ENCODE measurements at places on chromosomes 11 and 22.

- peak; percentile 44 for DNase-seq
Measured at GRCh38 chr11:106091480-106092123, 14.1 kb downstream of the AASDHPPT start.

GRCh38 chr11:8016440-8016839 is 29.3 kb downstream of the EIF3F start:
- DNase-seq: no peak

DNA sequence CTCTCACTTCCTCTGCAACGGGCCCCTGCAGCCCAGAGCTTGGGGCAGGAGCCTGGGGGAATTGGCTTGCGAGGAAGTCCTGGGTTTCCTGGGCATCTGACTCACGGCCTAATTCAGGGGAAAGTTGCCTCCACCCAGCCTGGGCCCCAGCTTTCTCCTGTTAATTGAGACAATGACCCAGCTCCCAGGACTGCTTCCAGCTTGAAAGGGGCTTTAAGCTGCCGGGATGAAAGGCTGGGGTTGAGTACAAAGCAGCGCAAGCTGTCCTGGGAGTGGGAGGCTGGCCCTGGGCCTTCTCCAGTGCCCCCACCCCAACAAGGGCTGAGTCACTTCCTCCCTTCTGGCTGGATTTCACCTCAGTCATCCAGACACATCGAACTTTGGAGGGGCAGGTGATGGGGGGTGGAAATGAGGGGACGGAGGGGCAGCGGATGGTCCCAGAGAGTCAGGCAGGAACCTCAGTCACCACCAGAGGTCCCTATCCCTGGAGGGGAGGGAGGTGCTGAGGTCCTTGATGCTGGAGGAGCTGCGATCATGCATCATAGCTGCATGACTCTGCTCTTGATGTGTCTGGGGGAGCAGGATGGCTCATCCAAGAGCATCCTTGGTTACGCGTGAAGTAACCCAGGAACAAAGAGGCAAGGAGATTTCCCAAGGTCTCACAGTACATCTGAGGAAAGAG is 30.1 kb upstream of the OAF start:
- no peak for DNase-seq

GRCh38 chr11:13008625-13009475 is at the start of gene RASSF10:
Gene RASSF10 (plus strand): TSS chr11:13009316. CDS start chr11:13009577, 261 bp downstream.
- no peak for DNase-seq

DNA sequence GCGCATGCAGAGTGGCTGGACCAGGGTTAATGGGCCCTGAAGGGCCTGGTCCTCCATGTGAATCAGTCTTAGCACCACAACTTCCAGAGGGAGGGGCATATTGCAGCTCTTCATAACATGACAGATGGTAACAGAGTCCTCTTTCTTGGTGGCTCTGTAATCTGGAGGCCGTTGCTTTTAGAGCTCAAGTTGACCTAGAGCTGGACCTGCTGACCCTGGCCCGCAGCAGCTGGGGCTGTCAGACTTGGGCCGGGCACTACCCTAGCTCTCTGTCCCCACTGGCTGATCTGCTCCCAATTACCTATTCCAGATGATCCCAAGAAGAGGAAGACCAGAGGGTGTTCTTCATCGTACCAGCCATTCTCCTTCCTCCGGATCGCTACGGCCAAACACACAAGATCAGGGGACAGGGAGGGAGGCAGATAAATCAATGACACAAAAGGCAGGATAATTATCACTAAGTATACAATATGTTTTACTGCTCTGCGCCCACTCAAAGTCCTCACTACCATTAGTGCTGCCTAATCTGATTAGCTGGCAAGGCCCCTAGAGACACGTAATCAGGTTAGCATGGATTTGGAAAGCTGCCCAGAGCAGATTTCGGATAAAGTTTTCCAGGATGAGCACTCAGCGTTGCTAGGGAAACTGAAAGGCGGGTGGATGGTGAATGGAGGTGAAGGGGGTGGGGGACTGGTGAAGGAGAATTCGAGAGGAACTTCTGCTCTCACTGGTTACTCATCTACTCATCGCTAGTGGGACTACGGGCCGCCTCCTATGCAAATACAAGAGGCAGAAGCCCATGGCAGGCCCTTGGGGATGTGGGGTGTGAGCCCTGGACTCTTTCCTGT is 64.5 kb upstream of the PHOX2A start:
- peak; percentile 24 for DNase-seq

DNA sequence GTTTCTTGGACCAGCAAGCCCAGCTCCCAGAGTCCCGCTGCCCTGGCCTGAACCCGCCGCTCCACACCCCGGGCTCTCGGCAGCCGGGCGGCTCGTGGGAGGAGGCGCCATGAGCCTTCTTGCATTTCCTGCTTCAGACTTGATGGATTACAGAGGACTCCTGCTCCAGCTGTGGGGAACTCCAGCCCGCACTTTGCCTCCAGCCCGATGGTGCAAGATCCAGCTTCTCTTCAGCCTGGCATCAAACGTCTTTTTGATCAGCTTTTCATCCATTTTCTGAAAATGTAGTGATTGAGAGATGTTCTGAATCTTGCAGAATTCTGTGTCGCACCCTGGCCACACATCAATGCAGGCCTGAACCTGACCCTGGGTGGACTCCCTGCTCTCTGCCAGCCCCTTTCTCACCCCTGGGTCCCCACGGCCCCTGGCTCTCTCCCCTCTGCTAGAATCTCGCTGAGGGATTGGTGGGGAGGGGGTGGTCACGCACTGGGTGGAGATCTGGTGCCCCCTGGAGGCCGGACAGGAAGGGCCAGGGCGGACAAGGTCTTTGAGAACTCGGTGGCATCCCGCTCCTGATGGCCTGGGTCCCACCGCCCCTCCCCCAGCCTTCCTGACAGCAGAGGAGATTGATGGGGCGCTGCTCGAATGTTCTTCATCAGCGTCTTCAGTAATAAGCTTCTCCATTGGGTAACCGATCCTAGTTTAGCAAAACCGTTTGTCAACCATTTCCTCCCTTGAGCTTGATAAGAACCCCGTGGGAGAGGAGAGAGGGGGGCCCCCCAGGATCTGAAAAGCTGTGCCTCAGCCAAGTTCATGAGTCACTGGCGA is 12.1 kb upstream of the NFAM1 start:
- DNase-seq: peak; percentile 57

- DNase-seq: no peak
Measured at GRCh38 chr11:61539831-61540357, 31.3 kb downstream of the LRRC10B start.

DNA sequence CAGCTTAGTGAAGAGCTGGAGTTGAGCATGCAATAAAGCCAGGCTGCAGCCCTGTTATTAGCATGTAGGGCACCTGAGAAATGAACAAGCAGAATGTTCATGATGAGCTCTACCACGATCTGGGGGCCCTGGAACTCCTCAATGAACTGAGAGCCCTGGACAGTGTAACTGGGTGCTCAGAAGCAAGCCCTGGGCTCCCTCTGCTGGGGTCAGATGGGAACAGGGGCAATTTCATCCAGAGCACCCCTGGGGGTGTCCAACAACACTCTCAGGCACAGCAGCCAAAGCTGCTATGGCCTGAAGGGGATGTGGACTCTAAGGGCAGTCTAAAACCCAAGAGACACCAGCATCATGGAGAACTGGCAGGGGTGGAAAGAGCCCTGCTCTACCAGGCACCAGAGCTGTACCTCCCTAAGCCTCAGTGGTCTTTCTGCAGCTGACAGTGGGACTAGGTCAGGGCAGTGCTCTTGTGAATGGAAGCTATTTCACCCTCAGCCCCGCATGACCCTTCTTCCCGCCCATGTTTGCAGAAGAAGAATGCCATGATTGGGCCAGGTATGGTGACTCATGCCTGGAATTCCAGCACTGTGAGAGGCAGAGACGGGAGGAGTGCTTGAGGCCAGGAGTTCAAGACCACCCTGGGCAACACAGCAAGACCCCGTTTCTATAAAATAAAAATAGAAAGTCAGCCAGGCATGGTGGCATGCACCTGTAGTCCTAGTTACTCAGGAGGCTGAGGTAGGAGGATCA is 28.9 kb downstream of the THOC5 start:
- DNase-seq: no peak

DNA sequence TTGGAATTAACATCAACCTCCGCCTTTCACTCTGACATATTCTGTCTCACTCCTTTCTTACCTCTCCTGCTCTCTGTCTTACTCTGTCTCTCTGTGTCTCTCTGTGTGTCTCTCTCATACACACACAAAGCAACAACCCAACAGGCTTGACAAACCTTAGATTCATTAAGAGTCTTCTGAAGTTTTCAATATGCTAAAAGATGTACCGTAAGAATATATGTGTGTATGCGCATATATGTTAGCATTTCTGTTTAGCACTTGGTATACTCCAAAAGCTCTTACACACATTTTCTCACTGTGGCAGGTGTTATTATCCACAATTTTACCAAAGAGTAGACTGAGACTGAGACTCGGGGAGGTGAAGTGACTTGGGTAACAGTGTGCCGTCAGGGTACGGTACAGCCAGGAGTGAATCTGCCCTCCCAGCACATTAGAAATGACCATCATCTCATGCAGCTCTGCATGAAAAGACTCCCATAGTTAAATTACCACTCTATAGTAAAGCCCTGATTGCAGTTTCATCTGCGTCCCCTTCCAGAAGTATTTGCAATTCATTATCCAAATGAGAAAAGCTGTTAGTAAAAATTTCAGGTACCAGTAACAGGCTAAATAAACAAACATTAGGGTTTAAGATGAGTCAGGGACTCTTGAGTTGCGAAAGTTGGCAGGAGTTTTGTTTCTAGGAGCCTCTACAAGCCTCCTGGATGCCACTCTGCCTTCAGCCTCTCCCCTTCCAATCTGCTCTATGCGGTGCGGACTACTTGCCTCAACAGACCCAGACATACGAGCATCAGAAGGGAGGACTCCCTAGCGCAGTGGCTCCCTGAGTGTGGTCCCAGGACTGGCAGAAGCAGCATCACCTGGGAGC is 195.2 kb upstream of the TMEM45B start:
- DNase-seq: no peak

GRCh38 chr22:39959640-39960447 is at the start of gene TMA7B:
Gene TMA7B (plus strand): TSS chr22:39960397. CDS start chr22:39964375, 3,978 bp downstream.
- DNase-seq: peak; percentile 33

DNA sequence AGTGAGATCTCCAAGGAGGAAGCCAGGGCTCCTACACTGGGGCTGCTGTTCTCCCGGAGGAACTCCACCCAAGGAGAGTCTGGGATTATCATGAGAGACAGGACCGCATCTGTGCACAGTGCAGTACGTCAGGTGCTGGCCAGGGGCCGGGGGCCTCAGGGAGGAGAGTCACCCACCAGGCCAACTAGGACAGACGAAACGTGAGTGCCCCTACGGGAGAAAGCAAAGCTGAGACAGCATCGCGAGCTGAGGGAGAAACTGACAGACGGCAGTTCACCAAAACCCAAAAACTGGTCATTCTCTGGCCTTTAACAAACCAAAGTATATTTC is 273.4 kb downstream of the BRD1 start:
- DNase-seq: no peak

- no peak for DNase-seq
Measured at GRCh38 chr11:62487738-62488551, 58.7 kb downstream of the AHNAK start.

DNA sequence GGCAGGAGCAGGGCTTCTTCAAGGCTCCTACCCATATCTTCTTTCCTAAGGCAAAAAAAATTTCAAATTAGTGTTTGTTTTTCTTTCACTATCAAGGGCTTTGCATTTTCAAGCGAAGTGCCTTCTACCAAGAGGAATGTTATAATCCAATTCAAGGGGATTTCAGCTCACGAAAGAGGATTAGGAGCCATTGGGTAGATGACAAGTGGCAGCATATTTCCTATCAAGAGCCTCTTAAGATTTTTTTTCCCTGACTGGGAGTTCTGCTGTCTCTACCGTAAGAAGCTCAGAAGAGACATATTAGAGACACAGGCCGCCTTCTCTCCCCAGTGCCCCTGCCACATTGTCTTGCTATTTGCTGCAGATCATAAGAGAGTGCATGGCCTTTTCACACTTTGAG is 55.9 kb upstream of the BMAL1 start:
- DNase-seq: no peak

DNA sequence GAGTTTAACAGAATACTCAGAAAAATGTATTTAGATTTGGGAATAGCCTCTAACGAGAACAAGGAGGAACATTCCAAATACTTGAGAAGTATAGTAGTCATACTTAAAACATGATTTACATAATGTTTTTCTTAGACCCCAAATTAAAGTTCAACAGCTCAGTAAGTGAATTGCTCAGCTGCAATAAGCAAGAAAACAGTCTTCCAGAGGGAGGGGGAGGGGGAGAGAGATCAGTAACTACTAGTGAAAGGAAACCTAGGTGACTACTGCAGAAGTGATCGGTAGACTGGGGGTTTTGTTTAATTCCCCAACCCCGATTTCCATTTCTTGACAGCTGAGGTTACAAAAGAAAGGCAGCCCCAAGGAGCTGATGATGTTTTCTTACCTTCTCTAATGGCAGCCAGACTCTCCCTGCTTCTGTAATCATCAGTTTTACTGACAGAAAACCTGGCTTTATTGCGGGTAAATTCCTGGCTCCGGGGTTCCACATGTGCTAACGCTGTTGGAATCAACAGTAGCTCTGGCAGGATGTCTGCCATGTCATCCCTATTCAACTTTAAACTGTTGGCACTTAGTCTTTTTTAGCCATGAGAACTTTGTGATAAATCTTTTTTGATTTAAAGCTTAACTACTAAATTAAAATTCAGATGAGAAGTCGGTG is 82.4 kb upstream of the BIRC3 start:
- DNase-seq: no peak

DNA sequence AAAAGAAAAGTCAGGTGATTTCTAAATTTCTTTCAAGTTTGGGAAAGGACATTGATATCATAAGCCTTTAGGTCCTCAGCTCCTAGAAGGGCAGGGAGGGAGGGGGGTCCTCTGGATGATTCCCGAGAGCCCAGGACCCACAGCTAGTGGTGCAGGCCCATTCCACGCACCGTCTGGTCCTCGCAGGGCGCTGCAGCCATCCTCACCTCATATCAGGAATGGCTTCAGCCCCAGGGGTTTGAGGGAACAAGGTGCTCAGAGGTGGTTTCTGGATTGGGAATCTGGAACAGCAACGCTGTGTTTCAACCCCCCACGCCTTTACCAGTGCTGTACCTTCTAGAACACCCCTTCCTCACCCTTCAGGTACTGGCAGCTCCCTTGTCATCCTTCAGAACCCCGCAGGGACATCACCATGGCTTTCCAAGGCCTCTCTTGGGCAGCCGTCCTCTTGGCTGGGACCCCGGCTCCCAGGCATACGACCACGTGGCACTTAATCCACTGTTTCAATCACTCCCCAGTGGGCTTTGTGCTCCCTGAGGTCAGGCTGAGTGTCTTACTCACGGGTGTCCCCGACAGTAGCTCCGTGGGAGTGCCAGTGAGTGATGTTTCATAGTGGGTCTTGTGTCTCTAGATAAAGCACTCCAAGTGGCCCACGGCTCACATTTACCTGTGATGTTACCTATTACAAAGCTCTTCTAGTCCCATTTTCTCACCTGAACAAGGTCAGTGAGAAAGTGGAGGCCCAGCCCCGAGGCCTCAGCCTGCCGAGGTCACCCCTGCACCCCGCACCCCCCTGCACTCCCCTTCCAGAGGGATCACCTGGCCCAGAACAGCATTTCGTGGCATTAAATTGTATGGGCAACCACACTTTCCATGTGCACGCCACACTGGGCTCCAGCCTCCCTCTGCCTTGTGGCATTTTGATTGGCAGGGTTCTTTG is 93.9 kb downstream of the MORC2 start:
- DNase-seq: no peak

Measured in pulmonary artery endothelial cell (primary cell).